ENCODE measurements at places on chromosomes 12 and 14.
A peak's percentile ranks its signal among the peaks of the same experiment; 100 is the strongest.

DNA sequence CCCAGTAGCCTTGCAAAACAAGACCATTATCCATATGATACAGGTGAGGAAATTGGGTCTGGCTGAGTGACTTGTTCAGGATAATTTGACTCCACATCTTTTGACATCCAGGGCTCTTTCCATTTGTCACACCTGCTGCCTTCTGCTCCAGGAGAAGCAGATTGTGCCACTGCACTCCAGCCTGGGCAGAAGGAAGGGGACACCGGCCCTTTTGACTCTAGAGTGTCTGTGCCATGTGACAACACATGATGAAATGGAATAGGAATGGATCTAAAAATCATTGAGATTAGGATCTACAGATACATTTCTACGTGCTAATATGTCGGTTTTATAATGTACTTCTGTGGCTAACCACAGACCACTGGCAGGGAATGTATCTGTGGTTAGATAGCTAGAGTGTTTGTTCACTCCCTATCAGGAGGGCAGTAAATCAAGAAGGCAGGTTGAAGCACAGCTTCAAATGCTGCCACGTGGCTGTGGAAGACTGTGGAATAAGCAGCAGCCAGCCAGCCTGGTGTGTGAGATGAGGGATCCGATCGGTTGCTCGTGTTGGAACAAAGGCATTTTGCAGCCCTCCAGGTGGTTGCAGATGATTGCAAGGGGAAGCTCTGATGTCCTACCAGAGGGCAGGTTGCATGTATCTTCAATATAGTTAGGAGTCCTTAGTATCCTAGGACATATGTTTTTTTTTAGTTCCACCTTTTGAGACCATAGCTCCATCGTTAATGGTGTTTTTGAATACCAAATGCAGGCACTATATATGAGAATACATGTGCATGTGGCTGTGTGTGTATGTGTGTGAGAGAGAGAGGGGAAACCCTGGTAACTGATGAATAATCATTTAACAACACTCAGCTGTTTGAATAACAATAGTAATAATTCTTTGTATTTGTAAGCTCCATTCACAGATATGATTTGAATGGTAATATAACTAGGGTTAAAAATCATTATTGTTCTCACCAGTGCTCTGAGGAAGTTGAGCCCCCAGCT lies 28.6 kb downstream of the EML1 start:
- DNase-seq: peak; percentile 13

GRCh38 chr14:38248321-38249028 lies 7.4 kb downstream of the CLEC14A start:
- no peak for DNase-seq

- no peak for DNase-seq
Measured at GRCh38 chr12:81086342-81086741, 8.5 kb downstream of the ACSS3 start.

- DNase-seq: no peak
Measured at GRCh38 chr12:124699909-124700308, 132.5 kb upstream of the NCOR2 start.

DNA sequence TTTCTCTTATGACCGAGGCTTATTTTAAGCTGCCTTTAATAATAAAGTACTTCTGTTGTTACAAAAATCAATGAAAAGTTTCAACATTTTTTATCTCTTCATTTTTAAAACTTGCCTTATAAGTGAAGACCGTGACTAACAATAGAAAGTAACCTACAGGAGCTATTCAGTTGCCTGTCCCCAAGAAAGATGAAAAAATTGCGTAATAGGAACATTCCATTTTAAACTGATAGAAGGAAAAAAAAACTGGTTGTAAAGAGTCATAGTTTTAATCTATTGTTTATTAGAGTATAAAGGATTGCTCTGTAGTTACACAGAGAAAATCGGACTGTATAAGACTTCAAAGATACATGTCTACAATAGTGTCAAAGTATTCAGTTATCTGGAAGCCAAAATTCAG lies 83.3 kb downstream of the DAAM1 start:
- no peak for DNase-seq

DNA sequence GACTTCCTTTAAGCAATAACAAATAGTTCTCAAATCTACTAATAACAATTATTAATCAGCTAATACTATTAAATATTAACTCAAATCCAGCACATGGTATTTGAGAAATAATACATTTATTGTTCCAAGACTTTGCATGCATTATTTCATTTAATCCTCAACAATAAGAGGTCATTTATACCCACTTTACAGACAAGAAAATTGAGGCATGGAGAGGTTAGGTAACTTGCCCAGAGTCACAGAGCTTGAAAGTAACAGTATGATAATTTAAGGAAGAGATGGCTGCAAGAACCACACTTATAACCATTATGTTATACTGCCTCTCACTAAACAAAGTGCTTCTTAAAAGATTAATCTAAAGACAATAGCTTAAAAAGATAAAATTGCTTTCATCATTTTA lies 318.9 kb downstream of the SOX5 start:
- DNase-seq: no peak

- DNase-seq: no peak
Measured at GRCh38 chr12:47650469-47650868, 55.4 kb downstream of the RPAP3 start.

- DNase-seq: peak; percentile 60
Measured at GRCh38 chr14:35687335-35687939, 121.7 kb downstream of the RALGAPA1 start.

GRCh38 chr14:94921882-94922585 lies 152.1 kb upstream of the GSC start:
- no peak for DNase-seq

DNA sequence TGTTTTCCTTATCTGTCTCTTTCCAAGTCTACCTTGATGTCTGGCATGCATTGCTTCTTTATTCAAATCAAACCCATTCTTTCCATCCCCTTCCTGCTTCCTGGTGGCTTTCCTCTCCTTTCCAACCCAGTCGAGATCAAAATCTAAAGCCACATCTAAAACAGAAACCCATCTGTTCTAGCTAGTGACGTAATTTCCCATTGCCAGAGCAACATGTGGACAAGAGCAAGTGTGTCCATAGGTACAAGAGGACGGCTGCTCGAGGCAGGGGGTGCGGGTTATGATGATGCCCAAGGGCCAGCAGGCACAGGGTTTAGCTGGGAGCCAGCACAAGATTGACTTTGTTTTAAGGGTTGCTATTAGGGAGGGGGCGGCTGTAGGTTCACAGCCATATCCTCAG lies 7.0 kb downstream of the KRT80 start:
- DNase-seq: no peak

- no peak for DNase-seq
Measured at GRCh38 chr12:16583969-16584745, 21.8 kb downstream of the LMO3 start.

DNA sequence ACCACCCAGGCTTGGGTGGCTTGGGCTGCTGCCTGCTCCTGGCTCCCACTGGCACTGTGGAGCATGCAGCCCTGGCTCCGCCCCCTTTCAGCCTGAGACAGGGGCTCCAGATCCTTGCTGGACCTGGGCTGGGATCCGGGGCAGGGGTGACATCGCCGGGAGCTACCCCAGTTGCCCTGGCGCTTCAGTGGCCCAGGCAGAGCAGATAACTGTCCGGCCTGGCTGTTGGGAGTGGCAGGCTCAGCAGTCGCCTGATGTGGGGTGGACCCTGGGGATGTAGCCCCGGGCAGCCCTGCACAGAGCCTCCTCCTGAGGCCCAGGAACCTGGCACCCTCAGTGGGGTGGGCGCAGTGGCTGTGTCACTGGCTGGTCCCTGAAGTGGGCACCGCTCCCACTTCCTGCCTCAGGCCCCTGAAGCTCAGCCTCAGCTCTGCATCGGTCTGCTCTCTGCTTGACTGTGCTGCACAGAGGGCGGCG lies 57.9 kb downstream of the FUT8 start:
- DNase-seq: no peak

DNA sequence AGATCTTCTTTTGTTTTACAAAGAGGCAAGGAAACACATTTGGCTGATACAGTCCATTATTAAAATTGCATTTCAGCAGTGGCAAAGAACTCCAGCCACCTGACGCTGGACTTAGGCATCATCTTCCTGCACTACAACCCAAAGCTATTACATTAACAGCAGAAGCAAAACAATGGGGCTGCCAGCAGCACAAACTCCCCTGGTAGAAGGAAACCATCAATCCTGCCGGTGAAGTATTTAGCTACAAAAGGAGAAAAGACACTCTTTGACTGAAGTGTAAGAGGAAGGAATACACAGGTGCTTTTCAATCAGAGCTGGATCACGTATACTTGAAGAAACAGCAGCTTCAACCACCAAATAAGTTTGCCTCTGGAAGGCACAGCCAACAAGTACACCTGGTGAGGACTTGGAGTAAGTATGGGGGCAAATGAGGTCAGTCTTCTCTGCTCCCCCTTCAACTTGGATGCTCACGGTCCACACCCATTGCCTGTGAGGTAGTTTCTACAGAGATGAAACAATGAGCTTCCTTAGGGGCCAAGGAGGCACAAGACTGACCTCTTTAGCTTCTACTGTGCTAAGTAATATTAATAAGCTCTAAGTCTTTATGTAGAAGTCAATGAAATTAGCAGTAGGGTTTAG lies 125.9 kb upstream of the FOXN3 start:
- DNase-seq: no peak

- DNase-seq: no peak
Measured at GRCh38 chr12:6219980-6220379, 19.8 kb downstream of the CD9 start.

- no peak for DNase-seq
Measured at GRCh38 chr14:74630881-74631690, 19.0 kb upstream of the LTBP2 start.

GRCh38 chr14:64931123-64931522 lies 11.4 kb downstream of the GPX2 start:
- DNase-seq: no peak

GRCh38 chr12:12028668-12029402 lies 41.9 kb upstream of the BCL2L14 start:
- no peak for DNase-seq

DNA sequence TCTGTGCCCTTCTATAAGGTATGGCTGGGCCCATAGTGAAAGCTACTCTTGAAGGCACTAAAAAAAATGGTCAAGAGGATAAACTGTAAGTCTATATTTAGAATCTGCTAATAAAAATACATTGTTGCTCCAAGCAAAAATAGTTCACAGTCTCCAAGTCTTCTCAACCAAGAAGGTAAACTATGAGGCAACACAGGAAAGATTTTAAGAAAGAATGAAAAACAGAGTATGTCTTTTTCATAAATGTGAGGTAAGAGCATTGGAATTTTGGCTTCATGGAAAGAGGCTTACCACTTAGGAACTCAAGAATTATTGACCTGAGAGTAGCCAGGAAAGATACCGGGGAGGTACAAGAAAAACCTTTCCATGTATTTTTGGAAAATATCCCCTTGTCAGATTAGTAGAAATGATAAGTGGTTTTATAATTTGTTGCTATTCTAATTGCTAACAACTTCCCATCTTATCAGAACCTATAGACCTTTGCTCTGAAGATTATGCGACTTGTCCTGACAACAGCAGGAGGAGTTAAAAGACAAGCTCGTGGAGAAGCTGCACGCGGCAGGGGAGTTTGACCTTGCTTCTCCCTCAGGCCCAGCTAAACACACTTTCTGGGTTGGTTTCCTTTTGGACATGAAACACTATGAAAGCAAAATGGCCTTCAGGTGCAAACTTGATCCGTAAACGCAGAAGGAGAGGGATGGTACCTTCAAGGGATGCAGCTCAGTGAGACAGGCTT lies 238.1 kb downstream of the FOXN3 start:
- DNase-seq: no peak

GRCh38 chr14:41606532-41607303 lies at the start of gene LRFN5:
LRFN5 (plus strand) TSS chr14:41606876.
- no peak for DNase-seq
